ENCODE measurements at places on chromosomes 16 and 17.

- DNase-seq = no peak
Measured at GRCh38 chr16:2057438-2057837, 9.7 kb downstream of the TSC2 start.

DNA sequence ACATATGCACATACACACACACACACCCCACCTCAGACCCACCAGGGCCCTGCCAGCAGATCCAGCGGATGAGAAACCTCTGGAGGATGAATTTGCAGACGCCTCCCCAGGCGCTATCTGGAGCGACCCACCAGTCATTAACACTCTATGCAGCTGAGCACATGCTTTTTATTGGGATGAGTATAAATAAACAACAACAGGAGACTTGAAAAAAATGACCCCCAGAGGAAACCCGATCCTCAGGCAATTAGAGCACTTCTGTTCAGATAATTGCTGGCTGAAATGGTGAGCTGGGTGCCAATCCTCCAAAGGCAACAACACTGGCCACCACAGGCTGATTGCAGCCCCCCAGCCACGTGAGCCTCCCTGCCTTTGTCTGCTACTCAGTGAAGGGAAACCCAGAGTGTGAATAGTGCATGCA, 32.9 kb downstream of the DYNLRB2 start:
- DNase-seq = no peak

DNA sequence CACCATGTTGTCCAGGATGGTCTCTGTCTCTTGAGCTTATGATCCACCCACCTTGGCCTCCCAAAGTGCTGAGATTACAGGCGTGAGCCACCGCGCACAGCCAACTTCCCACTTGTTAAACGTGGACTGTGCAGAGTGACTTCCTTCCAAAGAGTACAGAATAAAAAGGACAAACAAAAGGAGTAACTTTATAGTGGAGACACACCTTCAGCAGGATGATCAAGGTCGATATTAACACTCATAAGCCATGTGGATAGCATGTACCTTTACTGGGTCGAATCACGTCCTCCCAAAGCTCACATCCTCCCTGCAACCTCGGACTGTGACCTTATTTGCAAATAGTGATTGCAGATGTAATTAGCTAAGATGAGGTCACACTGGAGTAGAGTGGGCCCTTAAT, 10.1 kb upstream of the ZFP1 start:
- DNase-seq = no peak

GRCh38 chr16:10097271-10097670, 85.0 kb downstream of the GRIN2A start:
- DNase-seq = no peak

GRCh38 chr16:426115-426905, 861 bp downstream of the RAB11FIP3 start:
- DNase-seq = no peak

- DNase-seq = no peak
Measured at GRCh38 chr16:84704253-84704652, 4.5 kb downstream of the USP10 start.

DNA sequence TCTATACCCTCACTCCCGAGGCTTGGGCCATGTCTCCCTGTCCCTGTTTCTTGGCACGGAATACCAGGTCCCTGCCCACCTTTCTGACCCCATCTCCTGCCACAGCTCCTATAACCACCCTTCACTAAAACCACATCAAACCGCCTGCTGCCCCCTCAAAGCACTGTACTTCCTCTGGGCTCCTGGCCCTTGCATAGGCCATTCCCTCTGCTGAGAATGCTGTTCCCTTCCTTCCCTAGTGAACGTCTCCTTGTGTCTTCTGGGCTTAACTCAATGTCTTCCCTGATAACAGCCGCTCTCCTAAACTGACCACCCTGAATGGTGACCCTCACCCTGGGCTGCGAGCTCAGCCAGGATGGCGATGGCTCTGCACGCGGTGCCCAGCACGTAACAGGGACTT, 10.7 kb downstream of the AANAT start:
- no peak for DNase-seq

DNA sequence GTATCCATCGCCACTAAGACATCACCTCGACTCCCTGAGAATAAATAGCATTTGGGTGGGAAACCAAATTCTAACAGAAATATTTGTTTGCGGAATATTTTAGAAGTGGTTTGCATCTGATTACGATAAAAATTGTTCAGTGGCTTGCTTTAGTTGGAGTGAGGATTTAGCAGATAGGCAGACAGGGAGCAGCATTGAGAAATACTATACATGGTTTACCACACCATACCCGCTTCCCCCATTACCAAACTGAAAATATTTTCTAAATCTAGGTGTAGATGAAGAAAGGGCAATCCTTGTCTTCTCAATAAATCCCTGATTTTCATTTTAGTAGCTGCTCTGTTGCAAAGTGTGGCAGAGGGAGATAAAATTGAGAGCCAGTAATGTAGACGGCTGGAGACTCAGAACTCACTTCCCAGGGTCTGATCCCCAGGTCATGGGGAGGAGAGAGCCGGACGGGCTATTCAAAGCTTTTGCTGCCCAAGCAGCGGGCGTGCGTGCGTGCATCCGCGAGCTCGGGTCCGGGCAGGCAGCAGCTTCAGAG, 808 bp upstream of the BAHCC1 start:
- no peak for DNase-seq

GRCh38 chr16:7405166-7405565, 72.5 kb downstream of the RBFOX1 start:
- DNase-seq = no peak

- no peak for DNase-seq
Measured at GRCh38 chr17:290121-290521, 62.5 kb downstream of the RPH3AL start.

DNA sequence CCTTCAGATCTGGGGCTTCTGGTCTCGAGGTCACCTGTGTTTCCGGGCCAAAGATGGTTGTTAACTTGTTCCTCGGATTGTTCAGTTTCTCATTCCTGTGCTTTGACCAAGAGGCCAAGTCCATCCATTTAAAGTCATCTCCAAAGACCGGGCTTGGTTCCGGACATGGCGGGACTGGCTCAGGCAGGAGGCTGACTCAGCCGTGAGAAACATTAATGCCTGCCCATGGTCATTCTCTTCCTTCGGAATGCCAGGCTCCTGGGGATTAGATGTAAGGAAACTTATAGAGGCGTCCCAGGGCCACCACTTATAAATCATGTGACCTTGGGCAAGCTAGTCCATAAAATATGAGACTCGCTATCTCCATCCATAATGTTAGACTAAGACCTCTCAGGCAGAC, 13.6 kb upstream of the NKD1 start:
- no peak for DNase-seq

- no peak for DNase-seq
Measured at GRCh38 chr17:15175356-15175755, 89.8 kb downstream of the PMP22 start.

DNA sequence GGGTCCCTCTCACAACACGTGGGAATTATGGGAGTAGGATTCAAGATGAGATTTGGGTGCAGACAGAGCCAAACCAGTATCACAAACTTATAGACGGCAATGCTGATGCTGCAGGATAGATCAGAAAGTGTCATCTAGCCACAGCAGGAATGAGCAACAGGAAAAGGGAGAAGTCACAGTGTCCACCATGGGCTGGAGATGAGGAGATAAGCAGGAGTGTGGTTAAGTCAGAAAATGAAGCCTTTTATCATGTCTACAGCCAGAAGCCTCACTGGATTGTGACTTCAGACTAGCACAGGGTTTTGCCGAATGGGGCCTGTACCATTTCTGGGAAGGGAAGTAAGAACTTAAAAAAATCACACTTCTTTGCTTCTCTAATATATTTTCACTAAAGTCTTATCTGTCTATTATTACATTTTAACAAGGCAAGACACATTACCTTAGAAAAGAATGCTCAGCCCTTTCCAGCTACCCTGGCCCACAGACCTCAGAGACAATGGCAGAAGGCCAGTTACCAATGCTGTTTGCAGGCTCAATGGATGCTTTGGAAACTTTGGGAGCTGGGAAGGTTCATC, 490.2 kb upstream of the SALL1 start:
- DNase-seq = no peak

GRCh38 chr16:87543436-87544191, 50.8 kb upstream of the ZCCHC14 start:
- DNase-seq = no peak

DNA sequence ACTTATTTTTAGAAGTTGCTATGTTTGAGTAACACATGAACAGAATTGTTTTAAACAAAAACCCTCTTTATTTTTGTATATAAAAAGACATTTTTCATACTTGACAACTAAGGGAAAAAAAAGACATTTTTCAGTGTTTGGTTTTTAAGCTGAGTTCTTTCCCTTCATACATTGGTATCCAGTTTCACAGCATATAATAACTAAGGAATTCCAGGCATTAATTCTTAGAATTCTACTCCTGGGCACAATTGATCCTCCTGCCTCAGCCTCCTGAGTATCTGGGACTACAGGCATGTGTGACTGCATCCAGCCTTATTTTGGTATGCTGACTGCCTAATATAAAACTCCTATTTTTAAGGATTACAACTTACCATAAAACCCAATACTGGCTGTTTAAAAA, 8.4 kb downstream of the FBXO47 start:
- no peak for DNase-seq

DNA sequence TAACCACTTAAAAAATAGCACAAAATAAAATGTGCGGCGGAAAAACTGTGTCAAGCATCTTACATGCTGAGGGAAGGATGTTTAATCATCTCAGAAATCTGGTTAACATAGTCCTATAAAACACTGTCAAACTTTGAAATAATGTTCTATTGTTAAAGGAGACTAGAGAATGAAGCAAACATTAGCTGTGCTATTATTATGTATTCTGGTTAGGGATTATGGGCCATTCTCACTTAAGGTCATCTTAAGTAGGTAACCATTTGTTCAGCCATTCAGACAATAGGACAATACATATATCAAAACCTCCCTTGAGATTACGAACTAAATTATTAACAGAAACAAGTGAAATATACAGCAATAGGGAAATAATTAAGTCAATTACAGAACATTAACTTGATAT, 24.7 kb downstream of the GRB2 start:
- DNase-seq = no peak

DNA sequence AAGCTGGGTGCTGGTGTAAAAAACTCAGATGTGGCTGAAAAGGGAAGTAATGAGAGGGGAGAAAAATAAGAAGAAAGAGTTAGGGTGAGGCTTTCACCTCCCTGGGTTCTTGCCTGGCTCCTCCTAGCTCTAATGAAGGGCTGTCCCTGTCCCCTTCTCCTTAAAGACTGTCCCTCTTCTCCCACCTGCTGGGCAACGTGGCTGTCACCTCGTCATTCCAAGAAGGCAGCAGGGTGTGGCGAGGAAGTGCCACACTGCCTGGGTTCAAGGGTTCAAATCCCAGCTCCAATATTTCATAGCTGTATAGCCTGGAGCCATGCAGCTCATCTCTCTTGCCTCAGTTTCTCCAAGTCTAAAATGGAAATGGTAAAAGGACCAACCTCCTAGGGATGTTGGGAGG, 122.5 kb upstream of the CACNG5 start:
- DNase-seq = no peak

- no peak for DNase-seq
Measured at GRCh38 chr17:8709006-8709405, 35.6 kb downstream of the CCDC42 start.

DNA sequence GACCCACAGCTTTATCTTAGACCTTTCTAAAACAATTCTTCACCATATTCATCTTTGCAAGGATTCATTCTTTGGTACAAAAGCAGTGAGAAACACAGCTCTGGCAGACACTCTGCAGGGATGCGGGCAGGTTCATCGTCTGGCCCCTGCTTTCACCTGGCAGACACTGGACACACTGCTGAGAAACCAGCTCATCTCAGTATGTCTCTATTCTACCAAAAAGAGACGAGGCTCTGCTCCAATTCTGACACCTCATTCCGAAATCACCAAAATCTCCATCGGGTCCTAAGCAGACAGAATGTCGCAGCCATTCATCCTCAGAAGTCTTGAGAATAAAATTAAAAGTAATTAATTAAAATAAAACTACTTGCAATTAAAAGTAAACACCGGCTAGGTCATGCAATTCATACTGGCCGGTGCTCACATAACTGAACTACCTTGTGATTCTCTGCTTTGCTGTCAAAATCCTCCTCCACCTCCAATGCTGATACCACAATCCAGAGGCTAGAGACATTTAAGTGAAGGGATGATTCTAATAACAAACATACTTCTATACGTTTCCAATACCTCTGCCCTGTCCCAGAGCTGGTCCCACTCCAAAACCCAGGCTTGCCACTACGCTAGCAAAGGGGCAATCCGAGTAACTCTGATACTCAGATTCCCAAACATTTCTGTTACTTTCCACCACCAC, 1.3 kb downstream of the RNF157 start:
- DNase-seq = no peak

- no peak for DNase-seq
Measured at GRCh38 chr17:49216953-49217650, 6.6 kb downstream of the ABI3 start.

DNA sequence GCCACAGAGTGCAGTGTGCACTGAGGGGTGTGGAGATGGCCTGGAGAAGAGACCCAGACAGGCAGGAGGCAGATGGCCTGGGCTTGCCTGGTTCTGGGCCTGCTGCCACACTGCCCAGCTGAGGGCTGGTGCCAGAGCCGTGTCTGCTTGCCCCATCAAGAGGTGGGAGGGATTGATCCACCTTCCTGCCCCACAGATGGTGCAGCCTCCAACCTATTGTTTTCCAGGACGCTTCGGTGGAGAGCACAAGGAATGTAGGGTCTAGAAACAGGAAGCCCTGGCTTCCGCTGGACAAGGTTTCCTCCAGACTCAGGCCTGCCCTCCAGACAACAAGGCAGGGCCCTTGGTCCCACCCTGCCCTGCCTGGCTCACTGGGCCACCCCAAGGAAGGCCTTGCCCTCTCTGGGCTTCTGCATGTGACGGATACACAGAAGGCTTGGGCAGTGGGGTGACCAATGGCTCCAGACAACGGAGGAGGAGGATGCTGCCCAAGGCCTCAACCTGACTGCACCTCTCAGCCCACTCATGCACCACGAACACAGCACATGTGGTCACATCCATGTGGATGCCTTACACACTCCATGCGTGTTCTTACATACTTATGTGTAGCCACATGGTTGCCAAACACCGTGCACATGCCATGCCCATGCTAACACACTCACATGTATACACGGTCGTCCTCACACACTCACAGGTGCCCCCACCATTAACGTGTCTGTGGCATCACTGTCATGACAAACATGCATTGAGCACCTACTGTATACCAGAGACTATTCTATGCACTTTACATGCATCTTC, 6.5 kb upstream of the CDH5 start:
- DNase-seq = peak; percentile 83

Measured in NCI-H446 treated with DMSO at 0.1 percent for 48 hours (cell line).